ENCODE measurements at places on chromosomes 11 and 22.

DNA sequence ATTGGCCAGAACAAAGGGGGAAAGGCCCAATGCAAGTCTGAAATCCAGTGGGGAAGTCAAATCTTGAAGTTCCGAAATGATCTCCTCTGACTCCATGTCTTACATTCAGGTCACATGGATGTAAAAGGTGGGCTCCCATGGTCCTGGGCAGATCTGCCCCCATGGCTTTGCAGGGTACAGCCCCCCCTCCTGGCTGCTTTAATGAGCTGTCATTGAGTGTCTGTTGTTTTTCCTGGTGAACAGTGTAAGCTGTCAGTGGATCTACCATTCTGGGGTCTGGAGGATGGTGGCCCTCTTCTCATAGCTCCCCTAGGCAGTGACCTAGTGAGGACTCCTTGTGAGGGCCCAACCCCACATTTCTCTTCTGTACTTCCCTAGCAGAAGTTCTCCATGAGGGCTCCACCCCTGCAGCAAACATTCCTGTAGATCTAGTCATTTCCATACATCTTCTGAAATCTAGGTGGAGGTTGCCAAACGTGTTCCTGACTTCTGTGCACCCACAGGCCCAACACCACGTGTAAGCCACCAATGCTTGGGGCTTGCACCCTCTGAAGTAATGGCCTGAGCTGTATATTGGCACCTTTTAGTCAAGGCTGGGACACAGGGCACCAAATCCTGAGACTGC lies 9.3 kb downstream of the CARD18 start:
- DNase-seq: no peak

- DNase-seq: no peak
Measured at GRCh38 chr22:46001426-46002106, 24.6 kb upstream of the WNT7B start.

- DNase-seq: no peak
Measured at GRCh38 chr11:81700076-81700475, 1033.6 kb downstream of the FAM181B start.

DNA sequence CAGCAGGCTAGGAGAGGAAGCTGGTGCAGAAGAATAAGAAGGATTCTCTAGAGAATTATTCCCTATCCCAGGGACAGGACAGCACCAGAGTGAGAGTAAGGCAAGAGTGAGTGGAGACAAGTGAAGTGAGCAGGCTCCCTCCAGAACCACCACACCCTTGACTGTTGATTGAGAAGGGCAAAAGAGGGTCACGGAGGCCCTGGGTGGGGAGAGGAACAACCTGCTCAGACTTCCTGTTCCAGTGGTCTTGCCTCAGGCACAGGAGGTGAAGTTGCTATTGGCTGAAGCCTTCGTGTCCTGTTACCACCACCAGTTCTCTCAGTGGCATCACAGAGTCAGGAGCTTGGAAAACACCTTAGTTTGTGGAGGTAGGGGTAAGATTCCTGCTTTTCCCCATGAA lies 51.7 kb upstream of the CCDC89 start:
- no peak for DNase-seq

GRCh38 chr11:72637198-72637597 lies 37.0 kb downstream of the PDE2A start:
- DNase-seq: no peak

GRCh38 chr11:2885017-2885677 lies 428 bp downstream of the CDKN1C start:
- no peak for DNase-seq

GRCh38 chr22:29697853-29698598 lies 21.8 kb upstream of the CABP7 start:
- no peak for DNase-seq

DNA sequence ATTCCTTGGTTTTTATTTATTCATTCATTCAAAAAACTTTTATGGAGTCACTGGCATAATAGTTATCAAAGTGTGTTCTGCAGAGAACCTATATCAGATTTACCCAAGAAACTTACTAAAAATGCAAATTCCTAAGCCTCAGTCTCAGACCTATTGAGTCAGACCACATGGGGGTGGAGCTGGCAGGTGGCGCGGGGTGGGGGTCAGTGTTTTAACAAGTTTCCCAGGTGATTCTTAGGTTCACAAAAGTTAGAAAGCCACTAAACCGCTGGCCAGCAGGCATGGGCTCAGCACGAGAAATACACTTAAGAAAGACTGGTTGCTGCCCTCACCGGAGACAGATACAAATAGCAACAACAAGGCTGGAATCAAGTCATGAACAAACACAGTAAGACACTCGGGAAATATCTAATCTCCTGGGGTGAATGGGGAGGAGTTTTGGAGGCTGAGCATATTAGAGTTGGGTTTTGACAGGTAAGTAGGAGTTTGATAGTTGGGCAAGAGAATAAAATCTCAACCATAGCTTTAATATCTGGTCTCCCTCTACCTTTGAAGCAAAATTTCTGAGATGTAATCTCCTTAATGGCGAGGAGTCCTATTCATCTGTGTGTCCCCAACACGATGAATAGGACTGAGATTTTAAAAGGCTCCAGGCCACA lies 167.5 kb upstream of the NECTIN1 start:
- DNase-seq: no peak

DNA sequence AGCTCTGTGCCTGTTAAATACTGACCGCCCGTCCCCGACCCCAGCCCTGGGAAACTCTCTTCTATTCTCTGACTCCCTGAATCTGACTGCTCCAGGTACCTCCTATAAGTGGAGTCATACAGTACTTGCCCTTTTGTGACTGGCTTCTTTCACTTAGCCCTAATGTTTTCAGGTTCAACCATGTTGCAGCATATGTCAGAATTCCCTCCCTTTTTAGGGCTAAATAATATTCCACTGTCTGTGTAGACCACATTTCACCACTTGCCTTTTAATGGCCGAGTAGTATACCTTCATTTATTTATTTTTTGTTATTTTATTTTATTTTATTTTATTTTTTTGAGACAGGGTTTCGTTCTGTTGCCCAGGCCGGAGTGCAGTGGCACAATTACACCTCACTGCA lies 100.6 kb downstream of the RPS6KA4 start:
- DNase-seq: no peak

DNA sequence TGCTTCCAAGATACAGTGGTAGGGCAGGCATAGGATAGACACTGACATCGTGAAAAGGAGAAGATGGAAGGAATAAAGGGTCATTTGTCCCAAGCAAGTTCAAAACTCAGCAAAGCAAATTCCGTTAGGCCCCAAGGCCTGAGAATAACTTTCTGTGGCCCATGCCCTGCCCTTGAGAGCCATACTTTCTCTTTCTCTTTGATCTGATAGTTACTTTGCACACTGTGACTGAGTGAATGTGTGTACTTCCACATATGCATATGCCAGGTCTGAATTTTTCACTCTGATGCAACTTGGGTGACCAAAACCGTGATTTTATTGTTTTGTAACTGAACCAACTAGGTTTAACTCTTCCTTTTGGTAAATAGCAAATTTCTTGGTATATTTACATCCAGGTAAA lies 371.5 kb downstream of the RAB38 start:
- DNase-seq: no peak

- DNase-seq: no peak
Measured at GRCh38 chr11:134674974-134675373, 262.9 kb upstream of the B3GAT1 start.

- no peak for DNase-seq
Measured at GRCh38 chr22:33658775-33659174, 261.5 kb downstream of the LARGE1 start.

GRCh38 chr11:59262177-59262818 lies 49.6 kb upstream of the MPEG1 start:
- DNase-seq: no peak

Data from CD4-positive, alpha-beta T cell treated with Interleukin-4 for 4 hours (primary cell).